Activated T-cell treated with anti-CD3 and anti-CD28 coated beads, Interleukin-2, amount 50 U/mL, for 1 hour (primary cell): ENCODE measurements at places on chromosomes 6 and 20.

DNA sequence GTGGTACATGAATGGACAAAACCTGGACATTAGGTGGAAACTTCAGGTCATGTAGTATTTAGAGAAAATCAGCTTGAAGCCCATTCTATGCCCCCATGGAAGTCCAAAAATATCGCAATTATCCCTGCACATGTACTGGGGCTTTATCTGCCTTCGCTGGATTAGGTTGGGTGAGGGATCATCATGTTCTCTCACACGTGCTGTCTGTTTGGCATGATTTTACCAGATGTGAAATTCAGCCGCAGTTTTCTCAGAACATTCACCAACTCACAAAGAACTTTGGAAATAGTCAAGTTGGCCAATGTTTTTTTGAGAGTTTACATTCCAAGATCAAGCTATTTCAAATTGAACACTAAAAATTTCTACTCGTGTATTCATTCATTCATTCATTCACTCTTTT lies 459.8 kb upstream of the CITED2 start:
- DNase-seq, result no peak

DNA sequence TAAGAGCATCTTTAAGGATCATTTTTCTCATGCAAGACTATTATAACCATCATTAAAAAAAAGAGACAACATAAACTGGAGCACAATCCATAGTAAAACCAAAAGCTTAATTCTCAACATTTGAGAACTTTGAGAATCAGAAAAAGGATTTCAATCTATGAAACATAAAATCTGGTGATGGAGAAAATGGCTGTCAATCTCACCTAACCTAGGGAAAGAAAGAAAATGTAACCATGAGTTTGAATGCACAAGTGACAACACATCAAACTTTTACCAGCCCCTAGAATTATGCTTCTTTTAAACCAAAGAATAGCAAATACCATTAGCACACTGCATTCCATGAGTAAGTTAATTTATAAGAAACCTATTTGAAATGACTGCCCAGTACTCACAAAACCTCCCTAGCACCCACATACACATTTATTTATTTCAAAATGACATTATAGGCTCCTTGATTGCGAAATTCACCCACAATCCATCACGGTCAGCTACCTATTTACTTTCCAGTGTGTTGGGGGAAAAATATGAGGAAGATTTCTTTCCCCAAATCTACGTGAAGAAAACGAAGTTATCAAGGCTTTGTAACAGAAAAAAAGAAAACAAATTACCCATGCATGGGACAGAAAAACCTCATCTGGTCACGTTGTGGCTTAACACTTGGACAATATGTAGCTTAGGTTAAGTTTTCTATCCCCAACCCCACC lies 828 bp downstream of the ASCC3 start:
- DNase-seq, result no peak

DNA sequence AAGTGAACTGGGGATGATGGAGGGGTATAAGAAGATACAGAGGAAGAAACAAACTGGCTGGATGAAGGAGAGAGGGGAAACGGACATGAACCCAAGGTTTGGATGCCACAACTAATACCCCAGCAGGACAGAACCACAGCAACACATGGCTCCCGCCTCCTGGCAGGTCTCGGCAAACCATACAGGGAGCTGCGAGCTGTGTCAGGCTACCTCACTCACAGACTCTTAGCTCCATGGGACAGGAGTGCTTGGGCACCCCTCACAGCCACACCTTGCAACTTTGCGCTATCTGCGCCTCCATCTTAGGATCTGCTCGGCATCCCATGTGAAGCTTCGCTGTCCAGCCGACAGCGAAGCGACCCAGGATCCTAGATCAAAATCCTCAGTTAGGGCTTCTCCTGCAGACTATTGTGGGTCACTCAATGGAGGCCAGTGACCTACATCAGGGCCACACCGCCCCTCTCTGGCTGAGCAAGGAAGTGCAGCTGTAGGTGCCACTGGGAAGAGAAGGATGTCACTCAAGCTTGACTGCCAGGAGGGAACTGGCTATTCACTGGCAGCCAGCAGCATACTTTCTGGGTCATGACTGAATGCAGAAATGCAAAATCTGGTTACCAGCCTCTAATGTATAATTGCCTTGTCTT lies 174.4 kb upstream of the RIN2 start:
- DNase-seq, result peak; percentile 48

GRCh38 chr6:25292384-25292783 lies 13.2 kb downstream of the CARMIL1 start:
- DNase-seq, result no peak

DNA sequence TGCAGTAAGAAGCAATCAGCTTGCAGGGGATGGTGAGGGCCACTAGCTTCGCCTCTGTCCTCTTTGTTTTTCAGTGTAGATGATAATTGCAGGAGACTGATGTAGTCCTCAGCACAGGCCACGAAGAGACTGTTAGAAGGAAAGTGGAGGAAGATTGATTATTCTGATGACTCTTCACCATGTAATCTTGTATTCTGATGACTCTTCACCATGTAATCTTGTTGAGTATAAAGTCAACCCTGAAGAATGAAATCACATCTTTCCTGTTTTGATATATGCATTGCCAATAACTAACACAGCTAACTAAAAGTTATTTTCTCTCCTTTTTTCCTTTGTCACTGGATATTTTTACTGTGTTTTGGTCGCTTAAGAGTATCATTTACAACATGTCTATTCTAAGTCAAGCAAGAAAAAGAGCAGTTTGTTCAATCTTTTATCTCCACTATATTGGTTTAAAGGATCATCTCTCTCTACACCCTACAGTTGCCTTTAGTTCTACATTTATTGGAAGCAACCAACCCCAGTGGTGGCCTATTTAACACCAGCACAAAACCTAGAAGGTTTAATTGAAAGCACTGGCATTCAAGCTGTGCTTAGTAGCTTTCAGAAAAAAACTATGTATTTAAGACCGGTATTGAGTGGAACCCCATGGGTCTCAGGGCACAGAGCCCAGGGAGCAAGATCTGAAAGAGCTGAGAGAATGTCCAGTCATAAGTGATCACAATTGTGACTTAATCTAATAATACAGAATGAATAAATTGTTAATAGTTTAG lies 107.2 kb upstream of the BTBD3 start:
- no peak for DNase-seq

DNA sequence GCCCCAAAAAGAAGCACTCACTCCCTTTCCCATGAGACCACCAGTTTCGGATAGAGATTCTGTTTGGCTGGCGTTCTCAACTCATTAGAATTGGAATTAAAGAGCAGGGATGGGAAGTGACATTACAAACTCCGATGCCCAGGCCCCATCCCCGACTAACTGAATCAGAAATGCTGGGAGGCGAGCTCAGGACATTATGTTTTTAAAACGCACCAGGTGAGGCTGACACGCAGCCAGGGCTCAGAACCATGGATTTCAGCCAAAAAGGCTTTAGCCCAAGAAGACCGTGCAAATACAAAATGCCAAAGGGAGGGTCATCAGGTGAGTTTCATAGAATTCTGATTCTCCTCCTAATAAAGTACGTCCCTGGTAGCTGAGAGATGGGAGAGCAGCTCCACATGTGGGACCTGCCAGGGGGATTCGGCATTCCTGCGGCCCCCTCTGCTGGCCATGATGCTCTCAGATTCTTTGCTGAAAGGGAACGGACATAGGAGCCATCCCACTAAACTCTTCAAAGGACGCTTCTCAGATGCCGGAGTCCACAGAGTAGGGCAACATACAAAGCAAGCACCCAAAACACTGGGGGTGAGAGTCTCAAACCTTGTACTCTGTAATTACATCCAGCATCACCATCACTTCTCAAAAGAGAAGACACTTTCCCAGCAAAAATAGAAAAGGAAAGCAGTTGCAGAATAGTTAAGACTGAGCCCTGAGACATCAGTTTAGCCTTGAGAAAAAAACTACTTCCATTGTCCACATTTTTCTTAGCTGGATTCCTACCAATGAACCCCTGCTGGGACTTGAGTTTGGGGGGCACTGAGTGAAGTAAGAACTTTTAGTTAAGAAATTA lies 205.2 kb downstream of the BMP7 start:
- no peak for DNase-seq

- no peak for DNase-seq
Measured at GRCh38 chr6:71675386-71675785, 211.0 kb upstream of the RIMS1 start.

GRCh38 chr20:17909869-17910321 lies 58.7 kb downstream of the SNX5 start:
- DNase-seq, result no peak

DNA sequence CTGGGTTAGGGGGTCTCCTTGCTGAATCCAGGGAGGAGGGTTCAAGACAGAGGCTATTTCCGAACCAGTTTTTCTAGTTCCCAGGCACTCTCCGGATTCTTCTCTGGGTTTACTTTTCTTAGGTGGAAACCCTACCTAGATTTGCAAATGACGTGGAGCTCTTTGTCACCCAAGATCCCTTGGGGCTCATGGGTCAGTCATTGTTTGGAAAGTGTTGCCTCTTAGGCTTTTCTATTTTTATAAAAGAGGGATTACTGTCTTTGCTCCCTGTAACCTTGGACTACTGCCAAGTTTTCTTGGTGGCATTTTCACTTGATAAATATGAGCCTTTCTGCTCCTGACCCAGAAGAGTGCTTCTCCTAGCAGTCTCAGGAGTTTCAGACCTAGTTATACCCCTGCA lies 33.6 kb downstream of the FAM209B start:
- no peak for DNase-seq

GRCh38 chr20:53214392-53214791 lies 242.2 kb downstream of the TSHZ2 start:
- no peak for DNase-seq

DNA sequence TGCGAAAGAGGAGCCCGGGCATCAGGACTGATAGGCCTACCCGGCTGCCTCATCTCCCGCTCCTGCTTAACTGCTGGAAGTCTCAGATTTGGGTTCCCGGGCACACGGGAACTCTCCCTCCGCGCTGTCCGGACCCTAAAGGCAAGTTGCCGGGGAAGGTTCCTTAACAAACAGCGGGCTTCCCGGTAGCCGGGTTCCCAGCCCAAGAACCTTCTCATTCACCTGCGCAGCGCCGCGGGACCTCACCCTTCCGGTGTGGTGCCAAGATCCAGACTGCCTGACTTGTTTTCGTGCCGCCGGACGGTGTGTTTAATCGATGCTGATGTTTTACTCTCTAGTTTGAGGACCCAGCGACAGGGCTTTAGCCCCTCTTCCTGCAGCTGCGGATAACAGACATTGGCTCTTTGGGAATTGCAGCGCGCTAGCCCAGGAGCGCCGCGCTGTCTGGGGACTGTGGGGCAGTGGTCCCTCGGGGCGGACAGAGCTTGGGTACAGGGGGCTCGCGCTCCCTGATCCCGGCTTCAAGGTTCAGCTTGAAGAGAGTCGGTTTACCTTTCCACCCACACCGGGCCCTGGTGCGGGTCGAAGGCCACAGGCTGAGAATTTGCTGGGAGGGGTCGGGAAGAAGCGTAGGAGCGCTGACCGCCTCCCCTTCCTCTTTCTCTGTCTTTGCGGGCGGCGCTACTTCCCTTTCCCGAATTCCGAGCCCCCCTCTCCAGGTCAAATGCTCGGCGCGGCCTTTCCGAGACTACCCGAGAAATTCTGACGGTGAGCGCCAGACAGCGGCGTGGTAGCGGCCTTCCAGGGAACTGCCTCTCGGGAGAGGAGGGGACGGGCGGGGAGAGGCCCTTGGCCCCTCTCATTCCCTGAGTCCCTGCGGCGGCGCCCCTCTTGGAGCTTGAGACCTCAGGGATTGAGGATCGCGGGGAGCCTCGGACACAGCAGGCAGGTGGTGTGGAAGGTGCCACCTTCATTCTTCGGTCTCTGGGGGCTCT lies 17.2 kb downstream of the ABT1 start:
- DNase-seq, result peak; percentile 47

DNA sequence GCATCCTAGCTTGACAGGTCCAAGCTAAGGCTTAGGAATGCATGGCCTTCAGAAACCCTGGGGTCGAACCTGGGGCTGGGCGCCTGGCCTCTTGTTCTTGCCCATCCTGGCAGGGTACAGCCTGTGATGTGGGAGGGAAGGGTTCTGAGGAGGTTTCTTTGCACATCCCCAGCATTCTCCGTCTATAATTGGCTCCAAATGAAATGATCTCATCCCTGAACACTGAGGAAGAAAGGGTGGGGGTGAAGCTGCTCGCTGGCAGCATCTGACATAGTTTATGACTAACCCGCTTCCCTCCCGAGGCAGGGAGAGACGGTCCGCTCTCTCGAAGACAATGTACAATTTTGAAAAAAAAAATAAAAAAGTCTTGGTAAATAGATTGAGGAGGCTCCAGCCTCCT lies 67.1 kb upstream of the ZNFX1 start:
- no peak for DNase-seq

DNA sequence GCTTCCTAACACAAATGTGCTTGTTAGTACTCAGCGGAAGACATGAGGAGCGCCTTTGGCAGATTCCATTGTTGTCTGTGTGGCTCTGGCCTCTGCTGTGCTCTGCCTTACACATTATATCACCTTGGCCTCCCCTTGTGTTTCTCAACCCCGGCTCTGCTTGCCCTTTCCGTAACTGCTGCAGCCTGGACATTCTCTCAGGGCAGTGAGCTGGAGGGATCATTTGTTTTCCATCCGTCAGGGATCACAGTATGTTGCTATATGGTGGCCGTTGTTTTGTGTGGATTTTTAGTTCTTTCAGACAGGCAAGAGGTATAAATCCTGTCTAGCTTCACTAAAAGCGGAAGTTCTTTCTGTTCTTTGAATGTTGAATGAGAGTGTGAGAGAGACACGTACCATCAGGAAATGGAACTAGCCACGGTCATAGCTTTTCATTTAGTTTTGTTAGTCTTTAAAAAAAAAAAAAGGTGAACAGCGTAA lies 175.1 kb downstream of the JARID2 start:
- DNase-seq, result no peak

DNA sequence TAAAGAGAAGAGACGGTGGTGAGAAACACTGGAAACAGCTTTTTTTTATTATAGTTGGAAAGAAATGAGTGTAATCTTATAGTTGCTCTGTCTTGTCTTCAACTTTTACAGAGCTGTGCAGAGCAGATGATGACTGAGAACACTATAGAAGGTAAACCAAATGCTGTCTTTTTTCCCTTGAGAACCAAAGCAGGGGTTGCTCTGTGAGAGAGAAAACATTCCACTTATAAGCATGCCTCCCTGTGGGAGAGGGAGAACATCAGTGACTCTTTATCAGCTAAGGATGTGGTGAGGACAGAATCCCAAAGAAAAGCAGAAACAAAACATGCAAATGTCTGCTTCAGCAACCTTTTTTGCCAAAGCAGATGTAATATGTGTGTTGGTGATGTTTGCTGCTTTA lies 179.3 kb upstream of the HDDC2 start:
- DNase-seq, result no peak

DNA sequence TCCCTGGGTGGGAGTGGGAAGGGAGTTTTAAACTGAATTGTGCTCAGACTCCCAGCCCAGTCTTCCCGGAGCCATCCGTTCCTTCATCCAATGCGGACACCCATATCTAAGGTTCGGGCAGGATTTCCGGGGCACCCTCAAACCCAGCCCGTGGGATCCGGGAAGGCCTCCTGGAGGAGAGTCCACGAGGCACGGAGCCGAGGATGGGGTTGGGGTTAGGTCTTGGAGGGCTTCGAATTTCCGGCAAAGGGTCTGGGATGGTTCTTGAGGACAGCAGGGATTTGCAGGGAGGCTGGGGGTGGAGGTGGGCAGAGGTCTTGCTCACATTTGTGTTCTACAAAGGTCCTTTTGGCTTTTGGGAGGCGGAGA lies 49.5 kb upstream of the SLC32A1 start:
- DNase-seq, result no peak

- DNase-seq, result no peak
Measured at GRCh38 chr6:47743744-47744143, 38.1 kb upstream of the OPN5 start.
